Natural killer cell (primary cell): ENCODE measurements at places on chromosomes 16 and 17. TPM values are rescaled to one million over a fixed set of nuclear protein-coding genes. Genes with fewer than 3 reads are reported as not detected.

DNA sequence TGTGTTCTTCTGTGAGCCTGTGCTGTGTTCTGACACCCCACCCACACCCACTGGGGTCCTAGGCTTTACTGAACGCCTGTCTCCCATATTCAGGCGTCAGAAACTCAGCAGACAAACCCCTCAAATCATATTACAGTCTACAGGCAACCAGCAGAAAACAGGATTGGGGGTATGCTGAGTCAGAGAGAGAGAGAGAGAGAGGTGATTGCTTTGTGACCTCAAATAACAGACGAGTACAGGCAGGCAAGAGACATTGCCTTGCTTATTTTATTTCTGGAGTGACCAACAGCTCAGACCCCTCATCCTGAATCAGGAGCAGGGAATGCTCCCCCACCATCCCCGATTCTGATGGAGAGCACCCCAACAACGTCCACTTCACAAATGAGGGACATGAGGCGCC lies 473.9 kb downstream of the PMP22 start:
- no peak for DNase-seq

DNA sequence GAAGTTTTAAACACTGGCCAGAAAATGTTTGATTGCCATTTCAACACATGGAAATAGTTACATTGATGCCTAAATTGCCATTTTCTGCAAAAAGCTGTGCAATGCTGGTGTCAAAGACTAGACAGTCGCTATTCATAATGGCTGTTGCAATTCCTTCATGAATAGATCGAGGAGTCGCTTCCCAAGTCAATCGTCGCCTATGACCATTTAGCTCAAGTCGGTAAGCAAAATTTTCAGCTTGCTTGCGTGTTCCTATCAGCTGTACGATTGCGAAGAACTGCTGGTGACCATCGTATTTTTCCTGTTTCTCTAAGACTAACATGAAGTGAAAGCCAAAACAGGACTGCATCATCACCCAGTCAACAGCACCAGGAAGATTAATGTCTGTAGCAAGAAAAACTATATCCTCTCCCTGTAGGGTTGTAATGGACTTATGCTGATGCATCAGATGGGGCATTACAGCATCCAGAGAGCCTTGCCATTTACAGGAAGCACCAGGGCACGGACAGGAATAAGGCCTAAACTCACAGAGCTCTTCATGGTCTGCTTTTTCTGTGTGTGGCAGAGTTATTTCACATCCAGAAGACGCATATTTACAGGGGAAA lies 23.6 kb downstream of the SIAH1 start:
- no peak for DNase-seq

DNA sequence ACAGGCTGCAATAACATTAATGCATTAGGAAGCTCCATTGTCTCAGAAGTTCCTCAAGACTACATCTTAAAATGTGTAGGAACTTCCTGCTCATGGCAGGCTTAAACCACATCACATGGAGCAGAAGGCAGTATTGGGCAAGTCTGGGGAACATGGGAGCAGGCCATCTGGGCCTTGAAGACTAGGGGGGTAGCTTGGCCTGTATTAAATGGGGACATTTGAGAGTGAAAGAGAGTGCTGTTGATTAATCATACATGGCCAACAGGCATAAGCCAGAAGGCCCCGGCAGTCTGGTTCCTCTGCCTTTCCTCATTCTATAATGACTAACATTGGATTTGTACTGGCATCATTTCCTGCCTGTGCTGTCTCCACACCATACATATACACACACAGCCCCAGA lies 25.2 kb upstream of the SLC5A11 start:
- DNase-seq = no peak

- no peak for DNase-seq
Measured at GRCh38 chr17:56144223-56144622, 9.1 kb upstream of the ANKFN1 start.

DNA sequence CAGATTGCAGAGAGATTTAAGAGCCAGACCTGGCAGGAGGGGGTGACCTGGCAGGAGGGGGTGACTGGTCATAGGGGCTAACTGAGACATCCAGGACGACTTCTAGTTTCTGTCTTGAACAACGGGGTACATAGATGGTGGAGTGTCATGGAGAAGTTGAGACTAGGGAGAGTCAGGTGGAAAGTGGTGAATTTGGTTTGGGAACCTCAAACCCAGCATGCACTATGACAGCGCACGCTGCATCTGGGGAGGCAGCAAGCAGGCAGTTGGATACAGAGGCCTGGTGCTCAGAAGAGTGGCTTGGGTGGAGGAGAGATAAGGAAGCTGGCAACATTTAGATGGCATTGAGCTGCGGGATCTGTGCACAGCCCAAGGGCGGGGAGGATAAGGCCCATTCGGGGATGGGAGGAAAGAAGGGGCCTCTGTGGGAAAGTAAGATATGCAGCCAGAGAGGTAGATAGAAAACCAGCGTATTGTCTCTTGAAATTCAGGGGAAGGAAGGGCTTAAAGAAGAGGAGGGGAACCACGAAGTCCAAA lies 4.5 kb downstream of the RIPOR1 start:
- no peak for DNase-seq

The TMEM100 gene
- not detected for total RNA-seq

The LGALS9B gene
- 50.8 TPM for total RNA-seq
